WTC11 (cell line): ENCODE measurements at places on chromosomes 6 and 20. TPM values are rescaled to one million over a fixed set of nuclear protein-coding genes. Genes with fewer than 3 reads are reported as not detected.

The CCN6 gene
- not detected in 3 replicates for total RNA-seq

The TCF15 gene
- total RNA-seq: 3.8 to 5.8 TPM (median 4.6 TPM) in 3 replicates

The SLC24A3 gene
- total RNA-seq: 4.7 to 5.7 TPM (median 5.3 TPM) in 3 replicates

The ARFGEF3 gene
- total RNA-seq: 20.0 to 20.5 TPM (median 20.1 TPM) in 3 replicates

The ACTL10 gene
- total RNA-seq: 1.3 to 1.9 TPM (median 1.5 TPM) in 3 replicates

The GNMT gene
- total RNA-seq: 1.6 to 2.7 TPM (median 2.0 TPM) in 3 replicates

The EBF4 gene
- 2.7 to 5.0 TPM (median 3.2 TPM) in 3 replicates for total RNA-seq

The MAP3K7 gene
- total RNA-seq: 32.2 to 36.7 TPM (median 34.8 TPM) in 3 replicates

The ERMARD gene
- total RNA-seq: 15.8 to 17.7 TPM (median 17.2 TPM) in 3 replicates

The ATAT1 gene
- total RNA-seq: 19.3 to 21.7 TPM (median 20.3 TPM) in 3 replicates

The CTAGE9 gene
- 0.09 TPM in 1 of 3 replicates, not detected in the others for total RNA-seq

The SDC4 gene
- total RNA-seq: 64.0 to 69.6 TPM (median 69.5 TPM) in 3 replicates

The LAMA2 gene
- 5.6 to 6.6 TPM (median 6.4 TPM) in 3 replicates for total RNA-seq

The ISM1 gene
- total RNA-seq: 0.52 to 0.85 TPM (median 0.62 TPM) in 3 replicates

The ADAM33 gene
- 5.3 to 7.1 TPM (median 7.0 TPM) in 3 replicates for total RNA-seq

The DNMT3B gene
- 638 to 682 TPM (median 641 TPM) in 3 replicates for total RNA-seq

The ZC3H12D gene
- 0.13 to 0.21 TPM (median 0.14 TPM) in 3 replicates for total RNA-seq

The TCP11 gene
- total RNA-seq: not detected in 3 replicates

The CD83 gene
- total RNA-seq: 5.5 to 7.5 TPM (median 7.4 TPM) in 3 replicates

The RSPO3 gene
- 0.14 TPM in 1 of 3 replicates, not detected in the others for total RNA-seq

The FNDC1 gene
- total RNA-seq: 0.23 to 0.44 TPM (median 0.34 TPM) in 3 replicates

The TFAP2C gene
- total RNA-seq: 18.4 to 23.7 TPM (median 19.8 TPM) in 3 replicates

The VSX1 gene
- 0.23 TPM in 1 of 3 replicates, not detected in the others for total RNA-seq

The MEI4 gene
- total RNA-seq: 0.18 to 0.21 TPM (median 0.20 TPM) in 3 replicates

The RGL2 gene
- 72.6 to 79.7 TPM (median 77.1 TPM) in 3 replicates for total RNA-seq

The PSORS1C1 gene
- 0.11 to 0.66 TPM (median 0.34 TPM) in 3 replicates for total RNA-seq

The PTCRA gene
- not detected in 3 replicates for total RNA-seq

The DNAAF9 gene
- total RNA-seq: 6.3 to 8.6 TPM (median 8.1 TPM) in 3 replicates

The MICB gene
- total RNA-seq: 26.9 to 37.0 TPM (median 27.0 TPM) in 3 replicates

The FYN gene
- 57.1 to 63.9 TPM (median 59.0 TPM) in 3 replicates for total RNA-seq

The MYL9 gene
- 52.5 to 57.7 TPM (median 54.7 TPM) in 3 replicates for total RNA-seq
